ENCODE measurements at places on chromosomes 4 and X. TPM values are rescaled to one million over a fixed set of nuclear protein-coding genes. Genes with fewer than 3 reads are reported as not detected.

DNA sequence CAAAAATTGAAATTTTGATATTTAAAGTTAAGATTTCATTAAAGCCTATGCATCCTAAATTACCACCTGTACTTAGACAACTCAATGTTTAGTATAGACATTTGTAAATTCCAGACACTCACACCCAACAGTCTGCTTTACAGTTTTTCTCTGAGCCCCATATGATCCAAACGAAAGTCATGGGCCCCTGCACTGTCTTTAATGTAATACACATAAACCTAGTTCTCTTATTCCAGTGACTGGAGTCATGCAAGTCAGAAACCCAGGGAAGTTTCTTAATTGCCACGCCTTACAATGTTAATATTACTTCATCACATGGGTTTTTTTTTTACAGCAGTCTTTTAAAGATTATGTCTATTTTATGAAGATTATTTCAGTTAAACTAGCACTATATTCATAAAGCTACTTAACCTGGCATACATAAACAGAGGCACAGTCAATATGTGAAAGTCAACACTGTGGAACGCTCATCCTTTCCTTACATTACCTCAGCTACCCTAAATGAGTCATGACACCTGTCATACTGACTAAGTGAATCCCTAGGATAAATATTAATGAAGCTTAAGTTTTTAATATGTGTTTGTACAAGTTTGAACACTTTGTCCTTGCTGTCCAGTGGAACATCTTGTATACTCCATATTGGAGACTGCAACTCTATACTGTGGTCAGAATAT is 67.7 kb upstream of the H2AZ1 start:
- no peak for DNase-seq

GRCh38 chrX:87874043-87874442 is 356.4 kb downstream of the KLHL4 start:
- DNase-seq: no peak

DNA sequence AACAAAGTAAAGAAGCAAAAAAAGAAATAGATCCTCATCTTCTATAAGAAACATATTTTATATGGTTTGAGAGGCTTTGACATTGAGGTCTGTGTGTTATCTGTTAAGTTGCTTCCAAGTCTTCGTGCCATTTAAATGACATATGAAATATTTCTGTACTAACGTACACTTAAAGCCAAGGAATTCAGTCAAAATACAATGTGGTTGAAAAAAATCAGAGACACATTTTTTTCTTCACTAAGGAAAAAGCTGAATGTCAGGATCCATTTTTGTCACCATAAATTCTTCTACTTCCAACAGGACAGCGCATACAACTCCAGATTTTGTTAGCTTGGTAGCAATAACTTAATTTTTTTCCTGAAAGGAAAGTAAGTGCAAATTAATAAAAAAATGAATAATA is 168.5 kb downstream of the FAT4 start:
- DNase-seq: no peak

DNA sequence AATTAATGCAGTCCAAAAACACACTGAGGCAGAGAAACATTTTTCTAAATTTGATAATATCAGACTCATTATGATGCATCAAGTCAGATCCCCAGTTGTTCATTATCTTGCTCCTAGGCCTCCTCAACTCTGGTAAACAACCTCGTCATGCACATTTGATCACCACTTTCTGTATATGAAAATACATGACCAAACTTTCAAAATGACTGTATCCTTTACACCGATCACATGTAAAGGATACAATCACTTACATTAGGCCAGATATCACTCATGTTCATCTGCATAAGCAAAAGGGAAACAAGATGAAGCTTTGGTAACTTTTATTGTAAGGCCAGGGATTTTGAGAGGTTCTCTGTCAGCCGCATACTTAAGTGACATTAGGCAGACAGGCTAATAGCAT is 99.4 kb upstream of the IL1RAPL1 start:
- no peak for DNase-seq

GRCh38 chr4:140250989-140251552 is 97.1 kb upstream of the MAML3 start:
- DNase-seq: no peak

DNA sequence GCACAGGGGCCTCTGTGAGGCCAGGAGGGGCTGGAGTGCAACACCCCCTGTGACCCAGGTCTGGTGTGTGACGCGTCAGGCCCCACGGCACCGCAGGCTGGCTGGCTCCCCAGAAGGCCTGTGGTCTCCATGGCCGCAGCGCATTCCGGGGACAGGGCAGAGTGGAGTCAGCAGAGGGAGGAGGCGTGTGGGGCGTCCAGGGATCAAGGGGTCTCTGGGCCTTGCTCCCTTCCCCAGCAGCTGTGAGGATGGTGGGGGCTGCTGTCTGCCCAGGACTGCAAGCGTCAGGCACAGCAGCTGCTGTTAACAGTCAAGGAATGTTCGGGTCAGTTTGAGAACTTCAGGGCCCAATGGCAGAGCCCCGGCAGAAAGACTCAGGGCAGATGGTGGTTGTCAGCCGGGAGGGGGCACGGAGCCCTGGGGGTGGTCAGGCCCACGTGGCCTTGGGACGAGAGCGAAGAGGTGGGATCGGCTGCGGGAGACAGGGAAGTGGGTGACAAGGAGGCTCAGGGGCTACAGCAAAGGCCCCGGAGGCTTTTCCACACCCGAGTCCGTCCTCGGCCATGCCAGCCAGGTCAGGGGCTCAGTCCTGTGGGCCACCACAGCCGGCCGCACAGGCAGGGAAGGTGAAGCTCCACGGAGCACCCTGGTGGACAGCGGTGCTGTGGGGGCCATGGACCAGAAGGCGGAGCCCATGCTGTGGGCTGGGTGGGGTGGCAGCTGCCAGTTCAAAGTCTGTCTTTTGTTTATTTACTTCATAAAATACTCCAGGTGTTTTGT is 18.3 kb downstream of the PCGF3 start:
- DNase-seq: no peak

ARHGAP36 gene
- total RNA-seq: not detected

DNA sequence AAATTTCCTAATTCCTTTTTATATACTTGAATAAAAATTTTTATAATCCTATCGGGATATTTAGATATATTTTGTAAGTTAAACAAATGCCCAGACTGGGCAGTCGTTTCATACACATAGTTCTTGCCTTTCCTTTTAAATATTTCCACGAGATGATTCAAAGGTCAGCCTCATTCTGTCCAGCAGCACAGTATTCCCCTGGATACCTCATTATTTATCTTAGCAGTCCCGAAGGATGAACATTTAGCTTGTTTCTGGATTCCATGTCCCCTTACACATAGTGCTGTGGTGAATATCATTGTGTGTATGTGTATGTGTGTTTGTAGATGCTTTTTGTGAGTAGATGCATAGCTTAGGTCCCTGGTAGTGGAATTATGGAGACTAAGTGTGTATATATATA is 38.3 kb downstream of the RAPGEF2 start:
- DNase-seq: no peak

TLL1 gene
- not detected for total RNA-seq

DNA sequence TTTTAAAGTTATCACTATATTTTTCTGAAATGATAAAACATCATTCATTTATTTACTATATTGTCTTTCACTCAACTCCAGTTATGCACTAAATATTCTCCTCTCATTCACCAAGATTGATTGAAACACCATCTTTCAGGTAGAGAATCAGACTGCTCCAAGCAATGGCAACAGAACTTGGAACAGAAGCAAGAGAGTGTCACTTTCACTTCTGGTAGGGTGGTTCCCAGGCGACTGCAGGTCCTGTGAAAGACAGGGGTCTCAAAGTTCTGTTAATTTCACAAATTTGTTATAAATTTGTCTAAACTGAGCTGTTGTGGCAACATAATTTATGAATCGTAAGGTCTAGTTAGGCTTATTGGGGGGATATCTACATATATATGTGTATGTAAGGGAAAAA is 47.8 kb downstream of the RHOH start:
- DNase-seq: no peak

MBTPS2 gene
- total RNA-seq: 3.4 TPM

DNA sequence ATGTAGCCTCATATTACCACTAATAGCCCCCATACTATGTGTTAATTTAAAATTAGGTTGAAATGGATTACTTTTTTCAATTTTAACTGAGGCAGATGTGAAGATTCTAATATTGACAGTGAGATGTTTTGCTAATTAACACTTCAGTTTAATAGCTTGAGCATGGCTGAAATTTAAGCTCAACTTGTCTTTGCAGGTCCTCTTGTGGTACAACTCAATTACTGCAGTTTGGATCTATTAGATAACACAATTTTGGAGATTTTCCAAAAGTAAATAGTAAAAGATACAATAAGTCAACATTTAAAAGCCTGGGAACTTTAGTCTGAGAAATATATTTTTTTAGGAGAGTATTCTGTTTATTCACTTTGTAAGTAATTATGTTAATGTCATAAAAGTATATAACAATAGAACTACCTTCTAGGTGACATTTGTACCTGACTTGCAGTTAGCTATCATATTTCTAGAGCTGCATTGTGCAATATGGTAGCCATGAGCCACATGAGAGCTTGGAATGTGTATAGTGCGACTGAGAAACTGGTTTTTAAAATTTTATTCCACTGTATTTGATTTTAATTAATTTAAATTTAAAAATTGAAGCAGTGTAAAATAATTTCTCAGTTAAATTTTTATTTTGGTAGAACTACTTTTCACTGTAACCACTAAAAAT is 73.1 kb upstream of the FMR1 start:
- peak; percentile 3 for DNase-seq

- DNase-seq: no peak
Observed at GRCh38 chr4:183098019-183098722, 886 bp upstream of the WWC2 start.

GRCh38 chr4:15410750-15411149 is 17.1 kb upstream of the C1QTNF7 start:
- no peak for DNase-seq

DNA sequence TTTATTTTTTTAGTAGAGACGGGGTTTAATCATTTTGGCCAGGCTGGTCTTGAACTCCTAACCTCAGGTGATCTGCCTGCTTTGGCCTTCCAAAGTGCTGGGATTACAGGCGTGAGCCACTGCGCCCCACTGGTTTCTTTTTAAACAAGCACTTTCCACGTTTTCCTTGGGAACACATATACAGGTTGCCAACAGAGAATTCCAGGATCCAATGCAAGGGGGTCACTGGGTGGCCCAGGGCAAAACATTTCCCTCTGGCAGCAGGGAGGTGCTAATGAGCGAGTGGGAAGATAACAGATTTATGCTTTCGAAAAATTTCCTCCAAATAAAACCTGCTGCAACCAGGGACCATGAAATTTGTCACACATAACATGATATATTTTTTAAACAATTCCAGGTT is 41.1 kb downstream of the ADRA2C start:
- DNase-seq: no peak

- peak; percentile 55 for DNase-seq
Observed at GRCh38 chr4:4386736-4387392, at the start of gene NSG1. TSS of gene NSG1 (plus strand) at chr4:4387102. CDS start at chr4:4387630, 528 bp downstream.

DNA sequence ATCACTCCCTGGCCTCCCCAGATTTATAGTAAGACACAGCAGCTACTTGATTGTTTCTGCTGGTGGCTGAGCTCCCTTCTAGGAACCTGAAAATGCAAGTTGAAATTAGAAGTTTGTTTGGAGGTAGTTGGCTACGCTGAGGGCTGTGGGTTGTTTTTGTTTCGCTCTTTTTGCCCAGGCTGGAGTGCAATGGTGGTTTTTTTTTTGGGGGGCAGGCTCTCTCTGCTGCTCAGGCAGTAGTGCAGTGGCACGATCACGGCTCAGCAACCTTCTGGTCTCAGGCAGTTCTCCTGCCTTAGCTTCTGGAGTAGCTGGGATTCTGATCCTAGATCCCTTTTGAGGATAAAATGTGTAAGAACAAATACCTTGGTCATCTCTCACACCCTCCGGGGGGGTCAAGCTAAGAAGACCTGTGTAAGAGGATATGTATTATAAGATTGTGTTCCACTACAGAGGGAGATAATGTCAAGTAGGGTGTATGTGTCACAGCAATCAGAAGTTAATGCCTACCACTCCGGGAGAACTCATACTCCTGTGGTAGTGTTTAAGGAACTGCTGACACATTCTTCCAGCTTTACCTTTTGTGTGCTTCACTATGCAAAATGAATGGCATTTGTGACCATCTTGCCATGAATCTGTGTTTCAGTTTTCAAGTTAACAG is 9.7 kb downstream of the JADE1 start:
- no peak for DNase-seq

DNA sequence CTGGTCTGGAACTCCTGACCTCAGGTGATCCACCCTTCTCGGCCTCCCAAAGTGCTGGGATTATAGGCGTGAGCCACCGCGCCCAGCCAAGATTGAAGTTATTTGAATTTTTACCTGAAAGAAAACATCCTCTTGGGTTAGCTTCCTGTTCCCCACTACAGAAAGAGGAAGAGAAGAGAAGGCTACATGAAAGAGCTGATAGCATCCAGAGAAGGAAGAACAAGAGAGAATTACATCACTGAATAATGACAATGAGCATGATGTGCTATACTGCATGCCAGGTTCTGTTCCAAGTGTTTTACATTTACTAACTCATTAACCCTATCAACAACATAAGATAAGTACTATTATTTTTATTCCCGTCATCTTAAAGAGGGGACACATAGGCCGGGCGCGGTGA is 11.5 kb upstream of the TBC1D1 start:
- no peak for DNase-seq

DNA sequence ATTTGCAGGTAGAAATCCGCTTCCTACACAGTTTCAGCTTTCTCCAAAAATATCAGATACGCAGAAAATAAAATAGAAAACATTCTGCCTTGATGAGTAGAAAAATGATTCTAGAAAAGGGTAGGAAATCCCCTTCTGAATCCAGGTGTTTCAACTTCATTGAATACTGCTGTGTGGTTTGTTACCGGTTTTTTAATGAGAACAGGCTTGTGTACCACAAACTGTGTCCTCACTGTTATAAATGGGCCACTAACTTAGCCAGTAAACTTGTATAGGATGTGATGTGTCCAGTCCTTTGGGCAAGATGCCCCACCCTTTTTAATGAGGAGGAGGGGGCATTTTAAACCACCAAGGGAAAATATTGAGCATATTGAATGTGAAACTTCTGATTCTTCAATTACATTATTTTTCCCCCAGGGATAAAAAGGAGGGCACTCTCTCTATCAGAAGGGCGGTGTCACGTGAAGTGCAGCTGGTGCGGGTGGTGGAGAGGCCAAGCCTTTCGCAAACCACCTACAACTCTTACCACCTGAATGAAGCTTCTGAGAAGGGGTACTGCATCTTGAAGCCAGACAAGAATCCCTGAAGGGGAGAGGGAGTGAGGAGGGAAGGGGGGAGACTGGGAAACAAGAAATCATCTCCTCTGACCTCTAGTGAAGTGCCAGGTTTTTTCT is 4.5 kb downstream of the CXXC4 start:
- DNase-seq: no peak

CENPVL3 gene
- total RNA-seq: not detected

IL21 gene
- 0.14 TPM for total RNA-seq

GLRA3 gene
- total RNA-seq: not detected

- no peak for DNase-seq
Observed at GRCh38 chrX:56231537-56232090, 542 bp upstream of the KLF8 start.

All from CD4-positive, alpha-beta T cell (primary cell).